ENCODE measurements at places on chromosomes 5 and 9.

DNA sequence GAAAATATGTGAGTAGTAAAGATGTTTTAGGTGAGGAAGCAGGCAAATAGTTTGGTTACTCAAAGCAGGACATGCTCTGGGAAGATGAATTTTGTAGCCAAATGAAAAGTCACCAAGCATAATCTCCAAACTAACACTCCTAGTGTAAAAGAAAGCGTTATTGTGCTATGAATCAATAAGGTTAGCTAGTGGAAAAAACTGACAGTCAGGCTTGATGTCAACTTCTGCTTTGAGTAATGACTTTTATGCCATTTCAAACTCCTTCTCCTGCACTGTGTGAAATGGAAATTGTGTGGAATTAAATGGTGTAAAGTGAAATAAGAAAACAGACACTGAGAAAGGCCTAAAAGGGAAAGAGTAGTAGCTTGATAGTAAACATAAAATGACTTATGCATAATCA, 637.2 kb upstream of the DMAC1 start:
- DNase-seq, result no peak

- DNase-seq, result no peak
Observed at GRCh38 chr9:129606161-129607026, 14.5 kb downstream of the C9orf50 start.

DNA sequence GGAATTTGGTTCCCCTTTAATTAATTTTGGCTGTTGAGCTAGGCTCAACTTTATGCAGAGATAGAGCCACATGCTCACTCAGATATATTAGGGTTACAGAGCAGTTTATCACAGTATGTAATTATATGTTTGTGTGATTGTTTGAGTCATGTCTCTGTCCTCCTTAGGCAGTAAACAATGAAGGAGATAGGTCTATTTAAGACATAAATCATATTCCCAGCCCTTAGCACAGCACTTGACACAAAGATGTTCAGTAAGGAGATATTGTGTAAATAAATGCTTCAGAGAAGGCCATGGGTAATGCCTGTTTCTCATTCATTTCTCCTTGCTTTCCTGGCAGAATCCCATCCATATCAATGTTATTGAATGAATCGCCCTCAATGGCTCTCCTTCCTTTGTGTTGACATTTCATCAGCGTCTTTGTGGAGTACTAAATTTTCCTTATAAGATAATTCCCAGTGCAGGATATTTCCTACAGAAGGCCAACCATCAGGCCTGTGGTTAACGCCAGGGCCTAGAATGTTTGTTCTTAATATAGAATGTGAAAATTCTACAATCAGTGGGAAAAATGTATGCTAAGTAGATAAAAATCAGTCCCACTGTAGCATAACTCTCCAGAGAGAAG, 408.0 kb downstream of the EBF1 start:
- DNase-seq, result no peak

DNA sequence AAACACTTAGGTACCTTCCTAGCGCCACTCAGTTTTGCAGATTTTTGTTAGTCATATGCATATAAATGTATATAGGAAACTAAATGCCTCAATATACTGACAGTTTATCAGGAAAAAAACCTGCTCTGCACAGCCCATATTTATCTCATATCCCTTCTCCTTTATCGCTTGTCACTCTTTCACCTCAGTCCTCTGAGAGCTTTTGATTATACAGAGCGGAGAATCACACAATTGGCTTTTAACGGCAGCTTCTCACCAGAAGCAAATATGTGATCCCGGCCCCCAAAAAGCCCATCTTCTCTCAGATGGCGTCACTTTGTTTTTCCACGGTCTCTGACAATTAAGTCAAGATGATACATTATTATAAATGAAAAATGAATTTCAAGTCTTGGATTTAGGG, 362.6 kb downstream of the DNAH5 start:
- DNase-seq, result no peak

DNA sequence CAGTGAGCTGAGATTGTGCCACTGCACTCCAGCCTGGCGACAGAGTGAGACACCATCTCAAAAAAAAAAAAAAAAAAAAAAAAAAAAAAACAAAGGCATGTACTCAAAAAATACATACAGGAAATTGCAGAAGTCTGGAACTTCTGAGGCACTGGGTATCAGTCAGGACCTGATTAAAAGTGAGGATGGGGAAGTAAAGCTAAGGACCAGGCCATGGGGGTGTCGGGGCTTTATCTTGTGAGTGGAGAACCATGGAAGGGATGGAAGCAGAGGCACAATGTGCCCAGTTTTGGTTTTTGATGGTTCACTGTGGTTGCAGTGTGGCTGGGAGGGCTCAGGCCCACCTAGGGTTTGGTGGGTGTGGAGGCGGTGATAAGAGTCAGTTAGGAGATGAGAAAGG, 212.7 kb upstream of the PIK3R1 start:
- DNase-seq, result no peak

Measured in brain (organoid and tissue), 16 donors.